Spleen (tissue), 13 donors: ENCODE measurements at places on chromosomes 11 and 22. TPM values are rescaled to one million over a fixed set of nuclear protein-coding genes. Genes with fewer than 3 reads are reported as not detected.

DNA sequence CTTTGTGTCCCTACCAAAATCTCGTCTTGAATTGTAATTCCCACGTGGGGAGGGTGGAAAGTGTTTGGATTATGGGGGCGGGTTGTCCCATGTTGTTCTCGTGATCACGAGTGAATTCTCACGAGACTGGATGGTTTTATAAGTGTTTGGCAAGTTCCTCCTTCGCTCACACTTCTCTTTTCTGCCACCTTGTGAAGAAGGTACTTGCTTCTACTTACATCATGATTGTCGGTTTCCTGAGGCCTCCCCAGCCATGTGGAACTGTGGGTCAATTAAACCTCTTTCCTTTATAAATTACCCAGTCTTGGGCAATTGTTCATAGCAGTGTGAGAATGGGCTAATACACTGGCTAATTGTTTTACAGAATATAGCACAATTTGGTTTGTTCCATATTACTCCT, 326.3 kb downstream of the GRM5 start:
- no peak overlapping the region for H3K4me3 ChIP-seq
- no peak for DNase-seq
- H3K36me3 ChIP-seq, result no peaks in the 10 kb centered on the region
- no peaks in the 10 kb centered on the region for H3K27me3 ChIP-seq
- no peak overlapping the region for H3K27ac ChIP-seq

DNA sequence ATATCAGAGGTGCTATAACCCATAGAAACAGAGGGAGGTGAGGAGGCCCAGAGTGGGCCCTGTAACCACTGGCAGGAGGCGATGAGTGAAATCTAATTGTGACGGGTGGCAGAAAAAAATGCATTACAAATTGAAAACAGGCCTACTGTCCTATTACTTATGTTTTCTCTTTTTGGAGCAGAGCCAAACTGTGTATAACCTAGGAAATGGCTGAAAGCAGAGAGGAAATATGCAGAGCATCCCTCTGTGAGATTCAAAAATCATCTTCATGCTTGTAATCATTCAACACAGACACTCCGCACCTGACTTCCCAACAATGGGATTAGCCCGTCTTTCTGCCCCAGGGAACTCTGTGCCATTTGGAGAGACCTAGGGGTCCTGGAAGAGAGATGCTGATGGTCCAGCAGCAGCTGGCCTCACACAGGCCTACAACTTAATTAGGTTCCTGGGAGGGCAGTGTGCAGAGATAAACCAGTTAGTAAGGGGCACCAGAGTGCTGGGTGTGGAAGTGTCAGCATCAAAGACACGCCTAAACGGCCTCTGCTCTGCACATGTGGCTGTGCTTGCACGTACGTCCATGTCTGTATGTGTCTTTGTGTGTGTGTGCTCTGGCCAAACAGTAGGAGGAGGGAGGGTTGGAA, 41.8 kb downstream of the MAP6 start:
- no peaks in the 10 kb centered on the region for H3K36me3 ChIP-seq
- no peak for DNase-seq
- no peaks in the 10 kb centered on the region for H3K27me3 ChIP-seq
- no peak overlapping the region for H3K27ac ChIP-seq
- no peaks in the 10 kb centered on the region for H3K4me1 ChIP-seq

The MUC6 gene
- total RNA-seq, result 0.09 TPM

DNA sequence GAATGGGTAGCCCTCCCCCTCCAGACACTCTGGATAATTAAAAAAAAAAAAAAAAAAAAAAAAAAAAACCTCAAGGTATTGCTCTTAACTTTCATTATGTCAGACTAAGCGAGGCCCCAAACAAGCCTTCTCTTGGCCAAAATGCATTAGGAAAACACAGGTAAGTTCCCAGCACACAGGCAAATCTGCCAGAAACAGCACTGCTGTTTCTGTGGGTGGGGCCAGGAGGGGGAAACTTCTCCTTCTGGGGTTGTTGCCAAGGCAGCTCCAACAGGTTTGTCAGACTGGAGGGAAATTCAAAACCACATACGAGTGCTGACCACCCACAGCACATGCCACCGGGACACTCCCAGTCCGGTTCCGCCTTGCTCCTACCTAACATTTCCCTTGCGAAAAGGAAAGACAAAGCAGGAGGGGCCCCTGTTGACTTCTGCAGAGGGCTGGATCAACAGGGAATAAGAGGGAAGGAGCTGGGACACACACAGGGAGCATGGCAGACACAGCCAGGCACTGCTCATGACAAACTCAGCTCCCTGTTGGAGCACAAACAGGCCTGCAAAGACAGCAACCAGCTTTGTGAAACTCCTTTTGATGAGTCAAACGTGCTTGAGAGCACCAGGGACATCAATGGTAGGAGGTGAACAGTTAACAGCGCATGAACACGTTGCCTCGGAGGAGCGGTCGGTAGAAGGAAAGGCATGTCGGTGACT, 55.0 kb downstream of the MYH9 start:
- H3K27ac ChIP-seq, result peak overlapping the region; percentile 93
- H3K27me3 ChIP-seq, result no peaks in the 10 kb centered on the region
- peak; percentile 77 for DNase-seq
- H3K4me3 ChIP-seq, result no peak overlapping the region
- peaks cover 89% of the 10 kb centered on the region for H3K36me3 ChIP-seq

The NXPE2 gene
- not detected for total RNA-seq

DNA sequence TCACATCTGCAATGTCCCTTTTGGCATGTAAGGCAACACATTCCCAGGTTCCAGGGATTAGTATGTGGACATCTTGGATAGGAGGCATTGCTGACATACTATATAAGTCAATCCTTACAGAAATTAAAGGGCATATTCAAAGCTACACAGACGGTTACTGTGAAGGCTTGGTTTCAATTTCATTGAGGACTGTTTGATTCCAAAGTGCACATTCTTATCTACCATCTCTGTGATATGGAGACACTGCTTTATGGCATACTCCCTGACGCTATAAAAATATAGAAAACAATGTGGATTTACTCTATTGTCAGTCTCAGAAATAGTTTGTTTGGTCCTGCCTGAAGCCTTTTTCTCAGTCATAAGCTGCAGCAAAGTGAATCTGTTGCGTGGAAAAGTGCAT, 1486.7 kb downstream of the FAM181B start:
- H3K36me3 ChIP-seq, result no peaks in the 10 kb centered on the region
- no peaks in the 10 kb centered on the region for H3K4me1 ChIP-seq
- no peak overlapping the region for H3K4me3 ChIP-seq
- no peaks in the 10 kb centered on the region for H3K27me3 ChIP-seq

DNA sequence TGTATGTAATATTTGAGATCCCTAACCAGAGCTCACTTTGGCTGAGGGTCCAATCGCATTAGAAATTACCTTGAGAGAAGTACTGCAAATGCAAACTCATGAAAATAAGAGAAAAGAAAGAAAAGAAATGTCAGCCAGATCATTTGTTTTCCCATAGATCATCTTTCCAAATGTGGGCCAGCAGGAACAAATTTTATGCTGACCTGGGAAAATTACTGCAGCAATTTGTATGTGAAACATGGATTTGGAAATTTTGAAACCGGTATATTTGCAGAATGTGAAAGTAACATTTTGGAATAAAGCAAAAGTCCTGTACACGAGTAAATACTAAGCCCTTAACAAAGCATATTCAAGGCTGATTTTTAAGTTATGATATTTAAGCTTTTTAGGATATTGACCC, 1058.9 kb upstream of the CCDC90B start:
- DNase-seq, result no peak
- no peak overlapping the region for H3K4me3 ChIP-seq
- no peaks in the 10 kb centered on the region for H3K4me1 ChIP-seq
- no peaks in the 10 kb centered on the region for H3K27me3 ChIP-seq
